ENCODE measurements at places on chromosomes 12 and 14.

DNA sequence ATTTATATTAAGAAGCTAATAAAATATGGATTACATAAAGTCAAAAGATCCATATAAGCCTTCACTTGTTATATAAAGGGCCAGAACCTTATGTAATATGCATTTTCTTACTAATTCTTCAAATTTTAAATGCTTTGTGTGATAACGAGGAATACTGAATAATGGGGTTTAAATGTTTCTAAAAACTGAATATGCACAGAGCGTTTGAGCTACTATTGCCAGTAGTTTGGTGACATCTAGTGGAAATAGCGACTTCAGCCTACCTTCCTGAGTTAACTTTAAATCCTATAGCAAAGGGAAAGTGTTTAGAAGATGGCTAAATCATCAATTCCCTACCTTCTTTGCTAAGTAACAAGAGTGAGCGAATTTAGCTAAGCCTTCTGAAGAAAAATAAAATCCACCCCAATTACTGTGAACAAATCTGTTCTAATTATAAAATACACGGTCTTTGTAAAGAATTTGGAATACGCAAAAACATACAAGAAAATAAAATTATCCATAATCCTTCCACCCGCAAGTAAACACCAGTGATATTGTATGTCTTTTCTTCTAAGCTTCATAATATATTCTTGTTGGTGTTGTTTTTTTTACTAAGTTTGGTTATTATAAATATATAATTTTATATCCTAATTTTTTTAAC, 115.5 kb upstream of the G2E3 start:
- DNase-seq, result peak; percentile 51

DNA sequence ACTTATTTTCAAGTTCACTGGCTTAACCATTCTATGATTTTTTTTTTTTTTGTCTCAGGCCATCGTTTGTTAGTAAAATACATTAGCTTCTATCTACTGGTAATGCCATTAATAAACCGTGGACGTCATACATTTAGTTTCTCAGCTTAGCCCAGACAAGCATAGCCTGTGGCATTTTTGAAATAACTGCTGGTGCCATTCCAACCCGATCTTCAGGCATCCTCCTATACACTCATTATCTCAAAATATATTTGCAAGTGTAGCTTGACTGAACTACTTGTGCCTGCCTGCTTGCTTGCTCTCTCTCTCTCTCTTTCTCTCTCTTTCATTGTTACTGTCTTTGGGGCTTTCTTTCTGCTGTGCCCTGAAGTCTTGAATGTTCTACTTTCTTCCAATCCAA, 12.7 kb upstream of the MBIP start:
- DNase-seq, result no peak

DNA sequence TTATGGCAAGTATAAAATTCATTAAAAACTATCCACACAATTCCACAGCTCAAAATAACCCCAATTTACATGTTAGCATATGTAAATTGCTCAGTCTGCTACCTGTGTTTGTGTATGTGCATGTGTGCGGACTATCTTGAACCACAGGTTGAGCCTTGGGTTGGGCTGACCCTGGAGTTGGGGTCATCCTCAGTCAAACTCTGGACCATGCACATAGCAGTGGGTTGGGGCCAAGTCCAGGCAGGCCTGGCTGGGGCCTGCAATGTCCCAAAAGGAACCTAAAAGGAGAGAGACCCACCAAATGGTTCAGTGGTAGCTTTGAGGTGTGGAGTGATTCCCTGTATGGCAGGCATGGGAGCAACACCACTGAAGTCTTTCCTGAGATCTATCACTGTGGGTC, 156.1 kb downstream of the FOXN3 start:
- DNase-seq, result no peak

- DNase-seq, result no peak
Measured at GRCh38 chr14:86954623-86955022, 1038.4 kb downstream of the GALC start.

DNA sequence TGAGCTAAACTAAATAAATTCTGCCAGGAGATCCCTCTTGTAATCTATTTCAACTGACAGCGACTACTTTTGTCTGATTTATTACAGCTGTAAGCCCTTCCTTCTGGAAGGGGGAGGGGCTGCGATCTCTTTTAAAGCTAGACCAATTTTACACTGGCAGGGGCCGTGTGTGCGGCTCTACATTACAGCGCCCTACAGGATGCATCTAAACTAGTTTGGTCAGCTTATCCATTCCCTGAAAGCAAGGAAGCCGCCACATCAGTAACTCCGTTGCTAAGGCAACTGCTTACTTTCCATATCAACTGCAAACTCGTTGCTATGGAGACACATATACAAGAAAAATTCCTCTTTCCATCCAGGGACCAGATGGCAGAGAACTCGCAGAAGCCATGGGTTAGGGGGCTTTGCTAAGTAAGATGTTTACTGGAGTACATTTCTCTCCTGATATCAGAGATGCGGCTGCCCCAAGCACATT, 17.4 kb downstream of the FOXN3 start:
- peak; percentile 93 for DNase-seq

DNA sequence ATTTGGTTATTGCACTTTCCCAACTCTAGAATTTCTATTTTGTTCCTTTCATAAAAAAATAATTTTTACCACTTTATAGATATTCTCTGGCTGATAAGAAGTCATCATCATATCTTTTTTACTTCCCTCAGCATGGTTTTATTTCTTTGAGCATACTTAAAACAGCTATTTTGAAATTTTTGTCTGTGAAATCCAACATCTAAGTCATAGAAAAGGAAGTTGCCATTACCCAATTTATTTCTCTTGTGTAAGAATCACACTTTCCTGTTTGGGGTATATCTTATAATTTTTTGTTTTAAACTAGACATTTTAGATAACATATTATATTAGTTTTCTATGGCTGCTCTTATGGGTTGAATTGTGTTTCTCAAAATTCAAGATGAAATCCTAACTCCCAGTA, 400.2 kb upstream of the OR4E1 start:
- DNase-seq, result no peak

DNA sequence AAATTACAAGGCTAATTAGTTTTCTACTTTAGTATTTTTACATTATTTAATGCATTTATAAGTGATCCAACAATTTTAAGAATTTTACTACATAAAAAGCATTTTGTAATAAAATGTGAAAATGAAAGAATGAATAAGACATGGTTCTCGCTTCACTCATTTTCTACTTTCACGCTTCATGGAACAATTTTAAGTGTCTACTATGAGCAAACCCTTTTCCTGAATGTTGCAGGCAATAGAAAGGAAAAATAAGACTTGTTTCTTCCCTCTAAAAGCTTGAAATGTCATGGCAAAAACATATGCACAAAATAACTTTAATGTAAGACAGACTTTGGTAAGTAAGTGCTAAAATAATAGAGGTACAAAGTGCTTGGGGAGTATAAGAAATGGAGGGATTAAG, 205.7 kb upstream of the HMGA2 start:
- DNase-seq, result peak; percentile 31

DNA sequence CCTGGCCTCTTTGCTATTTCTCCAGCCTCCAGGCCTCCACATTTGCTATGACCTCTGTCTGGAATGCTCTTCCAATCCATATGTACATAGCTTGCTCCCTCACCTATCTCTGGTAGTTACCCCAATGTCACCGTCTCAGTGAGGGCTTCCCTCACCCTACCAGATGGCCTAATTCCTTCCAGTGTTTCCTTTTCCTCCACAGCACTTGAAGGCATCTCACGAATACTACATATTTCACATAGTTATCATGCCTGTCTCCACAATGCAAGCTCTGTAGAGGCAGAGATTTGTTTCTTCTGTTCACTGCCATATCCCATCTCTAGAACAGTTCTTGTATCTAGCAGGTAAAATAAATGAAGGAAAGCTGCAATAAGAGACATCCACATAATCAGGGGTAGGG, 21.3 kb upstream of the HSP90B1 start:
- DNase-seq, result no peak

- no peak for DNase-seq
Measured at GRCh38 chr12:46271863-46272262, 3.0 kb upstream of the SLC38A1 start.

DNA sequence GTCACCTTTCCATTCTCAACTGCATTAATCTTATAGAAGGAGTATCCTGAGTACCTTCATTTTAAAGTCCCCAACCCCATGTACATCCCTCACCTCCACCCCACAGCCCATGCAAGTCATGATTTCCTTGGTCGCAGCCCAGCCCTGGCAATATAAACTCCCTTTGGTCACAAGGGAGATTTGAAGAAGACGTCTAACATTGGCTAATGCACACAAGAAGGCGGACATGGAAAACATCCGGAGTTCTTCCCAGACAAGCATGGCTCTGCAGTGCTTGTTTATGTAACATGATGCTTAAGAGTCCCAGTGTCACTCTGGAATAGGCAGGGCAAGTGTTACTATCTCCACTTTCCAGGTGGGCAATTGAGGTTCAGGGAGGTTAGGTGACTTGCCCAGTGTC, 277.6 kb downstream of the DPF3 start:
- no peak for DNase-seq

DNA sequence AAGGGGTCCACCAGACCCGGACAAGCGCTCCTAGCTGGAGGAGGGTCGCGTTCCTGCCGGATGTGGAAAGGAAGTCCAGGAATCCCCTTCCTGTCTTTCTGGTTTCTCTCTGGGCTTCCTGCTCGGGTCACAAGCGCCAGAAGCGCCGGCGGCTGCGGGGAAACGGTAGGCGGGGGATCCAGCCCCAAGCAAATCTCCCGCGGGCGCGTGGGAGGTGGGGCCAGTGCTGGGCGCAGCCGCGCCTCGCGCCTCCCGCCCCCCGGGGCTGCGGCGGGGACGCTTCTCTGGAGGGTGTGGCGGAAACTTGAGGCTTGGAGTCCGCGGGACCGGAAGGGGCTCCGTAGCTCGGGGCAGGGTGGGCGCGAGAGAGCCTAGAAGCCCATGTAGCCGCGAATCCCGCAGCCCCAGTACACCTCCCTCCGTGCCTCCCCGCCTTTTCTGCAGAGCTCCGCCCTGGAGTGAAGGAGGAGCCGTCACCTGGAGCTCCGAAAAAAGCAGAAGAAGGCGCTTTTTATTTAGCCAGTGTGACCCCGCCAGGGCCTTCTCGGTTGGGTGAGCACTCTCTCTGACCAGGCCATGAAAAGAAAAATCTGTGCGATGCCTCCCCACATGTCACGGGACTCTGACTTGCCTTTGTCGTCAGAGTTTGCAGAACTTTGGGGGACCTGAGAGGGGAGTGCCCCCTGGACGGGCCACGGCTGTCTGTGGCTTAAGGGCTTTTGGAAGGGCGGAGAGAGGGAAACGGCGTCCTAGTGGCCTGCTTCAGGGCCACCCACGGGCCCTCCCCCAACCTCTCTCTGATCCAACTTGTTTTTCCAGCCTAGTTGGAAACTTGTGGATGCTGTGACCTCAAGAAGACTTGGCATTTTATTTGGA, 21.4 kb upstream of the CLEC2D start:
- peak; percentile 53 for DNase-seq

- DNase-seq, result no peak
Measured at GRCh38 chr14:89000007-89000942, 175.8 kb downstream of the TTC8 start.

DNA sequence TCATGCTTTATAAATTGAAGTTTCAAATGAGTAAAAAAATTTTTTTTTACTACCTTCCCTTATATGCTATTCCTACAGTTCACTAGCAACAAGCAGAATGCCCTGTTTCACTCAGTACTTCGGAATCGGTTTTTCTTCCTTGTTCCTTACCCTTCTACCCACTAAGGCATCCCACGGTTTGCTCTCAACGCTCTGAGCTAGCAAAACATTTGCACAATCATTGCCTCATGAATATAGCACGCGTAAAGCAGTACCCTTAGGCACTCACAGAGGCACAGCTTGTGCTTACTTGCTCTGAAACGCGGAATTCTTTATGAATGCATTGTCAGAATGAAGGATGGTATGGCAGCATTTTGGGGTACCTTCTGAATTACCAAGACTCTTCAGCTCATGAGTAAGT, 45.0 kb downstream of the PPP1R13B start:
- peak; percentile 10 for DNase-seq

DNA sequence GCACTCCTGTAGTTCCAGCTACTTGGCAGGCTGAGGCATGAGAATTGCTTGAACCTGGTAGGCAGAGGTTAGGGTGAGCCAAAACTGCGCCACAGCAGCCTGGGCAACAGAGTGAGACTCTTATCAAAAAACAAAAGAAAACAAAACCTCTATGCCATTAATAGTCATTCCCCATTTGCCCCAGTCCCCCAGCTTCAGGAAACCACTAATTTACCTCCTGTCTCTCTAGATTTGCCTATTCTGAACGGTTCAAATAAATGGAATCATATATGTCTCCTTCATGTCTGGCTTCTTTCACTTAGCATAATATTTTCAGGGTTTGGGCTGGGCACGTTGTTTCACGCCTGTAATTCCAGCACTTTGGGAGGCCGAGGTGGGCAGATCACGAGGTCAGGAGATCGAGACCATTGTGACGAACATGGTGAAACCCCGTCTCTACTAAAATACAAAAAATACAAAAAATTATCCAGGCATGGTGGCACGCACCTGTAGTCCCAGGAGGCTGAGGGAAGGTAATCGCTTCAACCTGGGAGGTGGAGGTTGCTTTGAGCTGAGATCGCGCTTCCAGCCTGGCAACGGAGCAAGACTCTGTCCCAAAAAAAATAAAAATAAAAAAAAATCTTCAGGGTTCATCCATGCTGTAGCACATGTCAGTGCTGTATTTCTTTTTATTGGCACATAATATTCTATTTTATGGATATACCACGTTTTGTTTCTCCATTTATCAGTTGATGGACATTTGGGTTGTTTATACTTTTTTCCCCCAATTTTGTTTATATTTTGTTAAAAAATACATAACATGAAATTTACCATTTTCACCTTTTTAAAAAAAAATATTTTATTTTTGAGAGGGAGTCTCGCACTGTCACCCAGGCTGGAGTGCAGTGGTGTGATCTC, 31.9 kb downstream of the KNTC1 start:
- DNase-seq, result no peak

DNA sequence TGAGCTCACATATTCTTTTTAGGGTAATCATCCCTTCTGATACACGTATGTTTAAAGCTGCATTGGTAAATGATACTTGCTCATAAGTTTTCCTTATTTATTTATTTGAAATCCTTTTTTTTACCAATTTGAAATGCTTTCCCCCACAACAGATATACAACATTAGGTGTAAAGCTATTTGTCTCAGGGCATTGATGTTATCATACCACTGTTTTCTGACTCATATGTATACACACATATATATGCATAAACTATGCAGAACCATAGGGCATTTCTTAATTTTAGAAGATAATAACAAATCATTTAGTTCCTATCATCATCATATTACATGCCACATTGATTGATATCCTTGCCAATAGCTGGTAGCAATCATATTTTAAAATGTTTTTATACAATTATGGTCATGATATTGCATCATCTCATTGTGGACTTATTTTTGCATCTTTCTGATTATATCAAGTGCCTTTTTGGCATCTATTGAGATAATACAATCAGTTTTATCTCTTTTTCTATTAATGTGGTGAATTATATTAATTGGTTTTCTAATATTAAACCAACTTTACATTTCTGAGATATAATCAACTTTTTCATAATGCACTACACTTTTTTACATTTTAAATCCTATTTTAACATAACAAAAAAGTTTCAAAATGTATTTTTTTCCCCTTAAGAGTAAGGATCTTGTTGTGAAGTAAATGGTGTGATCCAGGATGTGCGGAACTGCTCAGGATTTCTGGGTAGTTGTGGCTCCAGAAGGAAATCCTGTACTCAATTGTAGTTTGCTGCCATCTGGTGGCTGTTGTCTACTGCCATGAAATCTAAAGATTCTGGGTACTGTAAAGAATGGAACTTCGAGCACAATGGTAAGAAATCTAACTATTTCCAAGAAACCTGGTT, 16.7 kb downstream of the OR9K2 start:
- peak; percentile 24 for DNase-seq
